ENCODE measurements at places on chromosomes 4 and X. TPM values are rescaled to one million over a fixed set of nuclear protein-coding genes. Genes with fewer than 3 reads are reported as not detected.

- DNase-seq: no peak
These were observed 253.5 kb downstream of the PCDH10 start for GRCh38 chr4:133402616-133403015.

GRCh38 chrX:10172877-10173276 is 16.1 kb downstream of the CLCN4 start:
- DNase-seq: peak; percentile 71

DNA sequence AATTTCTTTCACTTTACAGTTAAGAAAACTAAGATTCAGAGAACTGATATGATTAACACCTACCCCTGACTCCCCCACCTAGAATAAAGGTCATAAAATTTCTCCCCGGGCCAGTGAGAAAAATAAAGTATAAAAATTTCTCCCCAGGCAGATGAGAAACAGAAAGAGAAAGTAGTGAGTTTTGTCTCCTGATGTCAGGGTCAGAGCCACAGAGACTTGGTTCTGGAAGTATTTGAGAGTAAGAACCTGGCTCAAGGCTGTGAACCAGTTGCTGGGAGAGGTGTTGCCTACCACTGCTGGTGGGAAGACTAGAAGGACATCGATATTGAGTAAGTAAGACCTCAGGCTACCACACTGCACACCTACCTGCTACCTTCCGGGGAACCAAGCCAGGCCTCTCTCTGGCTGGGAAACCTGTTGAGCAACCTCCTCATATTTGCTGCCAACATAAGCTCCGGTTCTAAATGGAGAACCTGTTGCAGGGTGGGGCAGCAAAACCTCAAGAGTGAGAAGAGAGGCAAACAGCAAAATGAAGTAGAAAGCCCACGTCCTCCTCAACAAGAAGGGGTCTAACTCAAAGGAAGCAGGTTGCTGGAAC is 104.2 kb upstream of the PUDP start:
- DNase-seq: no peak

- DNase-seq: no peak
These were observed 134.7 kb upstream of the USP9X start for GRCh38 chrX:40950546-40950945.

- no peak for DNase-seq
These were observed 653.9 kb upstream of the MAGEB2 start for GRCh38 chrX:29561417-29561816.

- no peak for DNase-seq
These were observed 87.6 kb downstream of the CRMP1 start for GRCh38 chr4:5805270-5805669.

GRCh38 chr4:13151194-13151593 is 332.9 kb downstream of the RAB28 start:
- DNase-seq: no peak

GRCh38 chr4:72486991-72487390 is 82.0 kb downstream of the ADAMTS3 start:
- DNase-seq: no peak

- no peak for DNase-seq
These were observed 15.7 kb downstream of the AASDH start for GRCh38 chr4:56371426-56372220.

The RUFY3 gene
- 212 TPM for polyA plus RNA-seq

The GCNA gene
- 2.9 TPM for polyA plus RNA-seq

The NPY2R gene
- 0.53 TPM for polyA plus RNA-seq

The TMEM271 gene
- polyA plus RNA-seq: not detected

The SCRG1 gene
- 0.45 TPM for polyA plus RNA-seq

All from left kidney (tissue), 8 donors.